T-helper 17 cell (primary cell): ENCODE measurements at places on chromosomes 16 and 17. TPM values are rescaled to one million over a fixed set of nuclear protein-coding genes. Genes with fewer than 3 reads are reported as not detected.

Gene MYH2
- not detected for total RNA-seq

Gene ABI3
- 10.5 TPM for total RNA-seq

Gene STH
- not detected for total RNA-seq

Gene TM4SF5
- total RNA-seq, result not detected

Gene OR2C1
- total RNA-seq, result not detected

Gene PERCC1
- total RNA-seq, result not detected

Gene TNFSF13
- 2.9 TPM for total RNA-seq

Gene MEIOC
- not detected for total RNA-seq

Gene CCDC182
- total RNA-seq, result not detected

Gene LAT
- total RNA-seq, result 193 TPM

Gene KRT31
- total RNA-seq, result not detected

Gene TBC1D3C
- not detected for total RNA-seq

Gene C16orf92
- not detected for total RNA-seq

Gene RAMP2
- total RNA-seq, result not detected

Gene CHST6
- not detected for total RNA-seq

Gene COPRS
- total RNA-seq, result 3.5 TPM

Gene SHCBP1
- total RNA-seq, result 1.6 TPM
